Fibroblast of lung (primary cell): ENCODE measurements at places on chromosomes 11 and 22. TPM values are rescaled to one million over a fixed set of nuclear protein-coding genes. Genes with fewer than 3 reads are reported as not detected.

DNA sequence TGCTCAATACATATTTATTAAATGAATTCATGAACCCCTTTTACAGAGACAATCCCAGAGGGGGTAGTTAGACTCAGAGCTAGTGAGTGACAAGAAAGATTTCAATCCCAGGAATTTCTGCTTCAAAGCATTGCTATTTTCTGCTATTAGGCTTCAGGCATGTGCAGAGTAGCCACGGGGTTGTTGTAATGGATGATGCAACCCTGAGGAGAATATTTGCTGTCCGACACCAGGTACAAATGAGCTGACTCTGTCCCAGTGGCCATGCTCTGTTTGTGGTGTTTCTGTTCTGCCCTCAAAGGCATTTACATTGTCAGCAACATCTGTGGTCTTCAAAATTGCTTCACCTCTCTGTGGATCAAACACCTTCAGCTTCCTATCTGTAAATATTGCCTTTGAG is 102.6 kb downstream of the CSNK2A3 start:
- peak; percentile 10 for DNase-seq

MTCH2 gene
- 52.1 and 64.4 TPM in 2 replicates for total RNA-seq

ZNF215 gene
- 3.6 and 4.1 TPM in 2 replicates for total RNA-seq

DNA sequence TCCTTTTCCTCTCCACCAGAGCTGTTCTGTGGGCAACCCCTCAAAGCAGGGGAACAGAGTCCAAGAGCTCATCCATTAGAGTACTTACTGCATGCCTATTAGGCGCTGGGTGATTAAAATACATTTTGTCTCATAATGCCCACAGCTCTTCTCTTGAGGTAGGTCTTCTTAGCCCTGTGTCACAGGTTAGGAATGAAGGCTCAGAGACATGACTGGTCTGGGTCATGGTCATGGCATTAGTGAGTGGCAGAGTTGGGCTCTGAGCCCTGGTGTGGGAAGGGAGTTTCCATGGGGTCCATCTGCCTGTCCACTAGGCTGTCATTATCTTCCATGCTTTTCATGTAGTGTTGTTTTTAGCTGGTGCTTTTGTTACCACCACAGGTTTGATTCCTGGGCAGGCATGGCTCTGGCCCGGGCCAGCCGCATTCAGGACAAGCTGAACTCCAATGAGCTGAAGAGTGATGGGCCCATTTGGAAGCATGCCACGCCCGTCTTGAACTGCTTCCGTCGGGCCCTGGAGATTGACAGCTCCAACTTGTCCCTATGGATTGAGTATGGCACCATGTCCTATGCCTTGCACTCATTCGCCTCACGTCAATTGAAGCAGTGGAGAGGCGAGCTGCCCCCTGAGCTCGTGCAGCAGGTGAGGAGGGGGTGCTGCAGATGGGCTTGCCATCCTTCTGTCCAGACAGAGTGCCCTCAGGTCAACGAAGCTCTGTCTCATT is 76.1 kb downstream of the CABIN1 start:
- DNase-seq, result no peak

FGF4 gene
- not detected in 2 replicates for total RNA-seq

TRIM49 gene
- total RNA-seq, result not detected in 2 replicates

- peak; percentile 63 for DNase-seq
These were observed 679.1 kb downstream of the DLG2 start for GRCh38 chr11:84947970-84948580.

- no peak for DNase-seq
These were observed 454.4 kb downstream of the BRD1 start for GRCh38 chr22:49373289-49373666.

GRCh38 chr22:48639021-48639795 is 1188.5 kb downstream of the BRD1 start:
- no peak for DNase-seq

GRCh38 chr11:96045622-96046456 is 121.9 kb upstream of the MTMR2 start:
- DNase-seq, result peak; percentile 87

GRCh38 chr11:1908618-1909017 is 10.9 kb upstream of the TNNT3 start:
- DNase-seq, result no peak

DNA sequence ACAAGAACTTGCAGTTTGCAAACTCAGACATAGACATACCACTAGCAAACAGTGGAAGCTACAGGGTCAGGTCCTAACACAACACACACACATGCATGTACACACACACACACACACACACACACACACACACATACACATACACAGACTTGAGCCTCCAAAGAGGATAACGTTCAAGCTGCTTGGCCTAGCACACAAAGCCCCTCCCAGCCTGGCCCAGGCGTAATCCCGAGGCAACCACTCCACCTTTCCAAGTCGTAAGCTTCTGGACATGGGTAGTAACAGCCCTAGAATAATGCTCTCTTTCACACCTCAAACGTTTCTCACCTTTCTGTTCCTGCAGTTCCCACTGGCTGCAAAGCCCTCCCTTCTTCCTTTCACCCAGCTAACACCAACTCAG is 88.6 kb downstream of the LARGE1 start:
- no peak for DNase-seq

PTPRCAP gene
- under 0.01 and 0.17 TPM in 2 replicates for total RNA-seq

GRCh38 chr22:40743768-40744167 is 64.5 kb downstream of the MCHR1 start:
- no peak for DNase-seq

DNA sequence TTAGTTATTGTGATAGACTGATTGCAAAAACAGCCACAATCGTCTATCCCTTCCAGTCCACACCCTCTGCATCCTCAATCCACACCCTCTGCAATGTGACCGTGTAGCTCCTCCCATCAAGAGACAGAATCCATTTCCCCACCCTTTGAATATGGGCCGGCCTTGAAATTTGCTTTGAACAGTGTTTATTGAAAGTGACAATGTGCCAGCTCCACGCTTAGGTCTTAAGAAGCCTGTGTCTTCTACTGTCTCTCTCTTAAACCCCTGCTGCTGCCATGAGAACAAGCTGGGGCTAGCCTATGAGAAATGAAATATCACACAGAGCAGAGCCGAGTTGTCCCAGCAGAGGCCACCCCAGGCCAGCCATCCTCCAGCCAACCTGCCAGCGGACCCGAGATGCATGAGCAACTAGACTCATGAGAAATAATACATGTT is 22.3 kb upstream of the MICAL2 start:
- peak; percentile 71 for DNase-seq

- DNase-seq, result peak; percentile 79
These were observed 1.3 kb downstream of the PATE2 start for GRCh38 chr11:125777309-125777708.

- DNase-seq, result no peak
These were observed 7.2 kb upstream of the PICK1 start for GRCh38 chr22:38049812-38050619.

GRCh38 chr22:45235101-45235777 is 5.5 kb downstream of the KIAA0930 start:
- DNase-seq, result no peak

CCDC116 gene
- under 0.01 and 0.17 TPM in 2 replicates for total RNA-seq

DNA sequence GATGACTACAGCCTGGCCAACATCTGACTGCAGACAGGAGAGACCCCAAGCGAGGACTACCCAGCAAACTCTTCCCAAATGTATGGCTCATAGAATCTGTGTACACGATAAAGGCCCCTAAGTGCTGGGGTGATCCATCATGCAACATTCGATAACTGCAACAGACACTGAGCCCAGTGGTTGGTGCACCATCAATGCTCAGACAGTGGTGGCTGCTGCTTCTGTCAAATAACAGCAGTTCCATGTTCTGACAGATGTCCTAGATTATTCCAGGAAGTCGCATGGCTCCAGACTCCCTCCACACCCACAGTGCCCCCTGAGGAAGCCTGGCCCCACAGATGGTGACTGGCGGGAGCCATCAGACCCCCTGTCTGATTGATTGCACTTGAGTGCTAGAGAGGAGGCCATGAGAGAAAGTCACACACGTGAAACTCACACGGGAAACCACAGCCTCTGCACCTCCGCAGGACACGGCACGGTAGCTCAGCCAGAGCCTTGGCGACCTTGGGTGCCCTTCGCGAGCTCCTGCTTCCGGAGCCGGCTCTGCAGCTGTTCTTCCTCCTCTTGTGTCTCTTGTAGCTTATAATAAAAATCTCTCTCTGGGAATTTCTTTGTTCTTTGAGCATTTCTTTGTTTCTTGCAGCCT is 1155.9 kb downstream of the TBC1D22A start:
- DNase-seq, result no peak

GRCh38 chr22:40335358-40335757 is 10.9 kb upstream of the ADSL start:
- no peak for DNase-seq

C22orf15 gene
- 2.5 and 3.9 TPM in 2 replicates for total RNA-seq
